AG04450 (cell line): ENCODE measurements at places on chromosomes 2 and 18.

GRCh38 chr2:237180187-237180586, 94.5 kb downstream of the COPS8 start:
- no peak for DNase-seq

DNA sequence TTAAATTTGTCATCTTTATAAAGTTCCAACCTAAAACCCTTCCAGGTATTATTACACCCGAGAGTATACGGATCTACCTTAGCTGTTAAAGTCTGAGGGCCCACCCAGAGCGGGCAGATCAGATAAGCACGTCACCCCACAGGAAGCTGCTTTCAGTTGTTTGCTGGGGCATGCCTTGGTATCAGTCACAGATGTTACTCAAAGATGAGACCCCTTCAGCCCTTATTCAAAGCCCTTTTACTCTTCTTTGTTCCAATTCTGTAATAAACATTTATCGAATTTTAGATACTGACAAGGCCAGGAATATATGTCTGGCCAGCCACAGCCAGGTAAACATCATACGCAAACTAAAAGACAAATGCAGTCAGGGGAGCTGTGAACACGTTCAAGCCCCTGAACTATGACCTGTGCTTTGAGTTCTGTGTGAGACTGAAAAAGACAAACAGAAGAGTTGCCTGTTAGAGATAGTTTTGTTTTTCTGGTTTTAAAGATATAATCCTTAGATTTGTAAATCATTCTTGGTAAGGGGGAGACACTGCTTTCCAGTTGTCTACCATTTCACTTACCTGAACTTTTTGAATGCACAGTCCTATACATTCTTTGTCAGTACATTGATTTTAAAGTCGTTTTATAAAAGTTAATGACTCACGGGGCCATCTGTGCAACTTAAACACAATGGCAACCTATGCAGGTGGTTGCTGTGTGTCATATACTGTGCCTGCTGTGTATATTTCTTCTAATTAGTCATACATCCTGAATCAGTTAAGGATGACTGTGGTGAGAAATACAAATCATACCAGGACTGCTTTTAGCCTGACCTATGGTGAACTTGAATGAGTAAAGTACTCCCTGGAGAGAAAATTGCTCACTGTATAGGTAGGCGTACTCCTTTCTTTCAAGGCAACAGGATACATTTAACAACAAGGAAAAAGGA, 100.5 kb upstream of the ITPRID2 start:
- DNase-seq, result peak; percentile 91

DNA sequence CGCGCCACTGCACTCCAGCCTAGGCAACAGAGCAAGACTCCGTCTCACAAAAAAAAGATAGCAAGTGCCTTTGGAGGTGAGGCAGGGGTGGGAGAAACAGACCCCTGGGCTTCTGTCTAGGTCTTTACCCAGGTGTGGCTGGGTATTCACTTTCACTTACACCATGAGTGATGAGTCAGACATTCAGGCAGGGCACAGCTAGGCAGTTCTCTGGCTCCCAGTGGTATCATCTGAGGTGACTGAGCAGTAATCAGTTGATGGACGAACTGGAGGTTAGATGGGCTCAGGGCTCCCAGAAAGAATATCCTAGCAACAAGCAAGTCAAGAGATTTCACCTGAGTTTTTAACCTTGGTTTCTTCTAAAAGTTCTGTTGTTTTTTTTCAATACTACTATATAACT, 107.0 kb upstream of the RAB6C start:
- DNase-seq, result no peak

DNA sequence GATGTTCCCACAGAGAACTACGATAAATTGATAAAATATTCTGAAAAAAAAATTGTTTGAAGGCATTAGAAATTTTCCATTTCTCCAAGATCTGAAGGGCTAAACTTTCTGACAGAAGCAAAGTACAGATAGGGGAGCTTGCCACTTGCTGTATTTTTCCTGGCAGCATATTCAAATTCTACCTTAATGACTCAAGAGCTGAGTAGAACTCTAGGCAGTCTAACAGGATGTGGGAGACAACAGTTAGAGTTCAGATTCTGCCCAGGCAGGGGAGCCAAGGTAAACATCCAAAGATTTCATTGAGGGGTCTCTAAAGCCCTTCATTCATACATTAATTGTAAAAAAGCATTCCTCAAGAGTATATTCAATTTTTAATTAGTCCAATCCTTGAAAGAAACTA, 46.0 kb upstream of the RIT2 start:
- no peak for DNase-seq

DNA sequence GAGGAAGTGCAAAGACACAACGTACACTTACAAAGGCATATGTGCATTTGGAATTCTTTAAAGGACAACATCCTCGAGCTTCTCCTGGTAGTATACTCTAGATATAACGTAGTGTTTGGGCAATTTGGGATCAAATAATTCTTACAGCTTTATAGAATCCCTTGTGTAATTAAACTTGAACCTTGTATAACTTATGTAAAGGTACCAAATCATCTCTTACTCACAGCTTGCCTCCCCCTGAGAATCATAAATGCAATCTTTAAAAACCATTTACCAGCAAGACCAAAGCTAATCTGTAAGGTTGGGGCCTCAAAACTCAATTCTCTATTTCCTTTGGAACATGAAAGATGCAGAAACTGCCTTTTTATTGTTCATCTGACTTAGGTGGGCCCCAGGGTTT, 12.2 kb upstream of the TNP1 start:
- DNase-seq, result no peak

DNA sequence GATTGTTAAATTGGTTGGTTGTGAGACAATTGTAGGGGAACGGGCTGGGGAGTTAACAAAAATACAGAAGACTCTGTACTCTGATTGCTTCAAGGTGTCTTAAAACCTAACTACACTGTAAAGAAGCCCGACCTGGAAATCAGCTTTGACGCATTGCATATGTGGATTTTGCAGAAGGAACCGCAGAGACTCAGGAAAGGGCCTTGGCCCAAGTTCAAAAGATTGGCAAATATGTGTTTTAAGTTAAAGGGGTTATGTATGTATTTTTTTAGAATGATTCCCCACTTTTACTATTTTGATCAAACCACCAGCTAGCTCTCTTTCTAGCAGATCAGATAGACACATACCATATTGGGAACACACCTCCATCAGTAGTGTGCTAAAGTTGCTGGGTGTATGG, 18.0 kb upstream of the EDAR start:
- DNase-seq, result no peak

DNA sequence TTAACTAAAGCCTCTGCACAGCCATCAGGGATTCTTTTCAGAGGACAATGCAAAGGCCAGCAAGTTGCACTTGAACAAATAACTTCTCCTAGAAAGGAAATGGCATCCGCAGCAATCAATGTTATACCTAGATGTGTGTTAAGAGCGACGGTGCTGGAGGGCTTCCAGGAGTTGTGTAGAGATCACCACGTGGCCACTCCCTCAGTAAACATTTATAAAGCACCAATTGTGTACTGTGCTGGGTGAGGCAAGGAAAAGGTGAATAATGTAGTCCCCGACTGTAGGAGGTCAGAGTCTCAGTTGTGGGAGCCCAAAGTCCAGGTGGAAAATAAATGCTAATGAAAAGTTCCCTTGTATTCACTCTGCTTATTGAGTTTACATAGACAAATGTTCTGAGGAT, 135.0 kb downstream of the ALK start:
- no peak for DNase-seq

- DNase-seq, result no peak
Measured at GRCh38 chr2:29224693-29225551, 109.7 kb downstream of the CLIP4 start.

DNA sequence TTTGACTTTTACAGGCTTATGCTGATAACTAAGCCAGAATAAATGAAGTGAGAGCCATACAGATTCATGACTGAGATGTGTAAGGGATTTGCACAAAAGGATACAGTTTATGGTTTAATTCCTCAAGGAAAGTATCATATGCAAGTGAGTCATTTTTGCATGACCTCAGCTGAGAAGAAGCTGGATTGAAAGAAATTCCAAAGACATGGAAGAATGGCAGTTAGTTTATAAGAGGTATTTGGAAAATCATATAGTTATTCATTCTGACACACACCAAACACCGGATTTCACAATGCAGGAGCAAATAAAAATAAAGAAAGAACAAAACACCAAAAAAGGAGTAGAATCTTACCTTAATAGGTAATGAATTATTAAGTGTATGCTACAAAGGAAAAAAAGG, 83.2 kb upstream of the RND3 start:
- DNase-seq, result peak; percentile 72

DNA sequence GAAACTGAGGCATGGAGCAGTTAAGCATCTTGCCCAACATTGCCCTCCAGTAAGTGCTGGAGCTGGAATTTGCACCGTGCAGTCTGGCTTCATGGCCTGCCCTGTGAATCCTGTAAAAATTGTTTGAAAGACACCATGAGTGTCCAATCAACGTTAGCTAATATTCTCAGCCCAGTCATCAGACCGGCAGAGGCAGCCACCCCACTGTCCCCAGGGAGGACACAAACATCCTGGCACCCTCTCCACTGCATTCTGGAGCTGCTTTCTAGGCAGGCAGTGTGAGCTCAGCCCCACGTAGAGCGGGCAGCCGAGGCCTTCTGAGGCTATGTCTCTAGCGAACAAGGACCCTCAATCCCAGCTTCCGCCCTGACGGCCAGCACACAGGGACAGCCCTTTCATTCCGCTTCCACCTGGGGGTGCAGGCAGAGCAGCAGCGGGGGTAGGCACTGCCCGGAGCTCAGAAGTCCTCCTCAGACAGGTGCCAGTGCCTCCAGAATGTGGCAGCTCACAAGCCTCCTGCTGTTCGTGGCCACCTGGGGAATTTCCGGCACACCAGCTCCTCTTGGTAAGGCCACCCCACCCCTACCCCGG, 1.3 kb downstream of the PROC start:
- DNase-seq, result no peak

DNA sequence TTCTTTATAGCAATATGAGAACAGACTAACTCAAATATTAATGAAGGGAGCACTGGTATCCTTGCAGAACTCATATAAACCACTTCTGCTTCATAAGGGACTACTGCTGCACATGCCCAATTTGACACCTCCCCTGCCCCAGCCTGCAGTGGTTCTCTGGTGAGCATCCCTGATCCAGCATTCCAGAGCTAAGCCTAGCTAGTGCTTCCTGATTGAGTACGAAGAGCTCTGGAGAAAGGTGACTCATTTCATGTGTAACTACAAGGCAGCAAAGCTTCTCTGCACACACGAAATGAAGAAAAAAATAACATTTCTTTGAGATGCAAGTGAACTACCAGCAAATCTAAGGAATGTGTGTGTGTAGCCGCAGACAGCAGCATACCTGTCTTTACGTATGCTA, 22.8 kb upstream of the ADNP2 start:
- DNase-seq, result no peak

GRCh38 chr18:64674694-64675093, 525.8 kb upstream of the LINC00305 start:
- no peak for DNase-seq
